ENCODE measurements at places on chromosomes 1 and 21.

- DNase-seq = no peak
Observed at GRCh38 chr1:76408303-76408702, 333.8 kb downstream of the ST6GALNAC3 start.

GRCh38 chr1:3217181-3217641 is 148.2 kb downstream of the PRDM16 start:
- no peak for DNase-seq

DNA sequence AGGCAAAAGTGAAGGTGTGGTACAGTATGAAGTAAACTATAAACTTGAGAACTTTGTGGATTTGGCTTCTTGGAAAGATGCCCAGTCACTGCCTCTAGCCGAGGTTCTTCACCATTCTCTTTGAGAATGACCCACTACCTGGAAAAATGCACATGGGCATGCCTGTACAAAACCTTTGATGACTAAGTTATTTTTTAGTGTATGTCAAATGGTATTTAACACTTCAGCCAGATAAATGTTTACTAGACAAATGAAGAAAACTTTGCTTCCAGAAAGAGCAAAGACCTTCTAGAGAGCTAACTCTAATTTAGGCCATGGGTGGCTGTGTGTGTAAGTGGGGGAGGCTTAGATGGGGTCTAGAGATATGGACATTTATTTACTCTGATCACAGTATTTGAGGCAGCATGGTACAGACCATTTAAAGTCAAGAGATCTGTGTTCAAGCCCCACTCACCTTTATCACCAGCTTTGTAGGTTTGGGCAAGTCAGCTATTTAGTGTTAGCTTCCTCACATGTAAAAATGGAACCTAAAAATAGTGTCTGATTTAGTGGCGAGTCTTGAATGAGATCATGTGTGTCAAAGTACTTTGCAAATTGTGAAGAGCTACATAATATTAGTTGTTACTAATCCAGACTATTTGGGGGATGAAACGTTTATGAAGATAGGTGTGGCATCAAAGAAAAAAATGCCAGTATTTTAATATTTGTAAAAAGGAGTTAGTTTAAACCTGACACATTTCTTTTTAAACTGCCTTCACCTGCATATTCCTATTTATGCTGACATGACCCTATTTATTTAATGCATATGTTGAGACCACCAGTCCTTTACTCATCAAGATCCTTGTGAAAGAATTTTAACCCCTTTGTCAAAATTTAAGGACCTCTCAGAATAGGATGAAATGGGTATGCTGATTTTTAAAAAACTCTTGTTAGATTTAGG is 20.2 kb downstream of the NFYC start:
- DNase-seq = no peak

GRCh38 chr21:45990741-45991605 is 9.4 kb downstream of the COL6A1 start:
- DNase-seq = no peak

- DNase-seq = no peak
Observed at GRCh38 chr21:39651206-39651605, 38.5 kb downstream of the B3GALT5 start.

DNA sequence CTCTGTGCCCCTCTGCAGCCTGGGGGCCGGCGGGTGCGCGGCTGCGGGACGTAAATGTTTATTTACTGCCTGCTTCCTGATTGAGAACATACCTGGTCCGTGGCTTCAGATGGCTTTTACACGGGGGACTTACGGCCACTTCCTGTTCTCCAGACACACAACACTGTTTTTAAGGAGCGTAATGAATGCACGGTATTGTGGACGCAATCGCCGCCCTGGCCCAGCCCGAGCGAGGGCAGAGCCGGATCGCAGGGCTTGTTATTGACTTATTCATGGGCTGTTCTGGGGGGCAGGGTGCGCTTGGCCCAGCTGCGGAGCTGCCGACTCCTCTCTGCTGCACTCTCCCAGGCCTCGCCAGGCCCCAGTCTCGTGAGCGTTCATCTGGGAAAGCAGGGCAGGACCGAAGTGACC is 52.8 kb upstream of the ACTRT2 start:
- DNase-seq = no peak

- no peak for DNase-seq
Observed at GRCh38 chr1:112722601-112723510, 7.7 kb upstream of the PPM1J start.

- DNase-seq = no peak
Observed at GRCh38 chr21:31659286-31659535, 282 bp upstream of the SOD1 start.

All from SK-N-MC (cell line).